ENCODE measurements at places on chromosomes 2 and 18. TPM values are rescaled to one million over a fixed set of nuclear protein-coding genes. Genes with fewer than 3 reads are reported as not detected.

GRCh38 chr18:13481820-13482617 lies 244.3 kb downstream of the FAM210A start:
- DNase-seq = no peak

CHRNG gene
- not detected for polyA plus RNA-seq

ANKRD30B gene
- not detected for polyA plus RNA-seq

GRCh38 chr2:21763501-21763900 lies 639.7 kb downstream of the TDRD15 start:
- no peak for DNase-seq

KRCC1 gene
- polyA plus RNA-seq = 28.0 TPM

PLCL1 gene
- polyA plus RNA-seq = 6.0 TPM

DNA sequence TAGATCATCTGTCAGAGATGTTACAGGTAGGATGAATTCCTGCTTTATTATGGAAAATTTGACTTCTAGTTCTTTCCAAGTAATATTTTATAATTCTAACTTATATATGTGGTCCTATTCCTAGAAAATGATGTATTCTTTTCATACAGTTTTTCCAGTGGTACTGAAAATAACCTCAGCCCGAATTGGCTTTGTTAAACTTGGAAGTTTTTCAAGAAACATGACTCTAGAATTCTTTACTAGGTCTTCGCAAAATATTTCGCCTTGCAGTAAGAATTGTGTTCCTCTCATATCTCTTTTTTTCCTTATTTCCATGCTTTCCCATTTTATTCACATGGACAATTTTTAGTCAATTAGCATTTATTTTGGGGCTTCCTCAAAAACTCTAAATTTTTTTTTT lies 60.5 kb downstream of the BMPR2 start:
- no peak for DNase-seq

ATP6V1B1 gene
- 0.27 TPM for polyA plus RNA-seq

AP1S3 gene
- polyA plus RNA-seq = 2.1 TPM

GRCh38 chr2:221924576-221924975 lies 352.5 kb upstream of the EPHA4 start:
- DNase-seq = no peak

TSPYL6 gene
- polyA plus RNA-seq = not detected

DNA sequence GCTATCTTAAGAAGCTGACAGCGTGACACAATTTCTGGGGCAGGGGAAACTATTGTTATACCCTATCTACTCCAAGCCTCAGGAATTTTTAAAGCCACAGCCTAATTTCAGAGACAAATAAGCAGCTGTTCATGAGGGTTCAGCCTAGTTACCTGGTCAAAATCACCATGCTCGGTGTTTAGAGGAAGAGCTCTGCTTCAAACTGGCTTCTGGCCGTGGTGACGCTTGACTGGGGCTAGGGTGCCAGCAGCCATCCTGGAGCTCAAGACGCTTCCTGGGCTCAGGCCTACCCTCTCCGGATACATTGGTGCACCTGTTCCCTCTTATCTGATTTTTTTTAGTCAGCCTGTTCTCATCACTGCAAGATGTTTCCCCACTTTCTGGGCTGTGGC lies 41.7 kb downstream of the FRZB start:
- no peak for DNase-seq

GRCh38 chr2:221573430-221574230 lies 1.5 kb upstream of the EPHA4 start:
- DNase-seq = peak; percentile 66

DNA sequence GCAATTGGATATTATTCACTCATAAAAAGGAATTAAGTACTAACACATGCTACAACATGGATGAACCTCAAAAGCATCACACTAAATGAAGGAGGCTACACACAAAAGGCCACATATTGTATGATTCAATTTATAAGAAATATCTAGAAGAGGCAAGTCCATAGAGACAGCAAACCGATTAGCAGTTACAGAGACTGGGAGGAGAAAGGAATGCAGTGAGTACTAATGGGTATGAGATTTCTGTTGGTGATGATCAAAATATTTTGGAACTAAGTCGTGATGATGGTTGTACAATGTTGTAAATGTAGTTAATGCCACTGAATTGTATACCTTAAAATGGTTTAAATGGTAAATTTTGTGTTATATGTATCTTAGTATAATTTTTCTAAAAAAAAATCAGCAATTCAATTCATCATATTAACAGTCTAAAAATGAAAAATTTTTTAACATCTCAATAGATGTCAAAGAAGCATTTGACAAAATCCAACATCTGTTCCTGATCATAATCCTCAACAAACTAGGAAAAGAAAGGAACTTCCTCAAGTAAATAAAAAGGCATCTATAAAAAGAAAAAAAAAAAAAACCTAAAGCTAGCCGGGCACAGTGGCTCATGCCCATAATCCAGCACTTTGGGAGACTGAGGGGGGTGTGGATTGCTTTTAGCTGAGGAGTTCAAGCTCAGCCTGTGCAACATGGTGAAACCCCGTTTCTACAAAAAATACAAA lies 98.1 kb downstream of the TGIF1 start:
- no peak for DNase-seq

DSG4 gene
- not detected for polyA plus RNA-seq

GRCh38 chr18:36692371-36692770 lies 136.4 kb downstream of the TPGS2 start:
- DNase-seq = no peak

GPR45 gene
- not detected for polyA plus RNA-seq

OTOS gene
- polyA plus RNA-seq = not detected

DNA sequence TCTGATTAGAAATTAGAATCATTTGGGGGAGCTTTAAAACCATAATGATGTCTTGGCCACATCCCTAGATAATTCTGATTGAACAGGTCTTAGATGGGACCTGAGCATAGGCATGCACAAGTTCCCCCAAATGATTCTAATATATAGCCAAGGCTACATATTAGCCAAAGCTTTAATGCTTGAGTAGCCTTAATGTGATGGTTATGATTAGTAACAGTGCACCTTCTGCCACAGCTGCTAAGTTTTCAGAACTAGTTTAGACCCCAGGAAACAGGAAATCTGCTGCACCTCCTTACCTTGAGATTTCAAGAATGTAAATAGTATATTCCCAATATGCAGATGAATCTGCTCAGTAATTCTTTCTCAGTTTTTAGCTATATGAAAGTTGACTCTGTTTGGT lies 119.8 kb downstream of the PTPN4 start:
- no peak for DNase-seq

GRCh38 chr18:67525328-67526099 lies 9.0 kb upstream of the DSEL start:
- peak; percentile 57 for DNase-seq

GRCh38 chr18:5625076-5625475 lies 81.3 kb upstream of the EPB41L3 start:
- no peak for DNase-seq

GRCh38 chr2:25620077-25620476 lies 53.3 kb downstream of the DTNB start:
- no peak for DNase-seq

GRCh38 chr2:238713198-238713826 lies 134.6 kb upstream of the TWIST2 start:
- DNase-seq = no peak

DNA sequence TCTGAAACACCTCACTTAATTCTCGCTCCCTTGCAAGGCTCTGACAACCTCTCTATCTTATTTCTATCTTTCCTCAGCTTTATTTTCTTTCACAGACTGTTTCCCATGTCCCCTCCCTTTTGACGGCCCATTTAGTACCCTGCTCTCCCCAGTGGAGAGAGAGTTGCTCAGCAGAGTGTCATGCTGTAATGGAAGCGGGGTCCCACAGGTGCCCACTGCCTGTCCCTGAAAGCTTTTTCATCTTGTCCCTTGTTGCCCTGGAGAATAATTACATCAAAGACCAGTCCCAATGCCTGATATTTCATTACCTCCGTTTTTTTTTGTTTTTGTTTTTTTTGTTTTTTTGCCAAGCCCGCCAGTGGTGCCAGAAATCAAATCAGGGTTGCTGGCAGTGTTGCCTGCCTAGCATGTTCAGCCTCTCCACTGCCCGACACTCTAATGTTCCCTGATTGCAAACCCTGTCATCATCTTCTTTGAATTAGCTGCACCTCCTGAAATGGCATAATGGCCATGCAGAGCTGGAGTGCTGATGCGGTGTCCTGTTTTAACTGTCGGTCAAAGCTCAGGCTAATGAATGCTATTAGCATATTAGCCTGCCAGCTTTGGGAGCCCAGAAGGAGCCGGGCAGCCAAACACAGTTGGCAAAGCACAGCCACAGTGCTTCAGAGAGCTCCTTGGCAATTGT lies 71.2 kb upstream of the CAVIN2 start:
- no peak for DNase-seq

DNA sequence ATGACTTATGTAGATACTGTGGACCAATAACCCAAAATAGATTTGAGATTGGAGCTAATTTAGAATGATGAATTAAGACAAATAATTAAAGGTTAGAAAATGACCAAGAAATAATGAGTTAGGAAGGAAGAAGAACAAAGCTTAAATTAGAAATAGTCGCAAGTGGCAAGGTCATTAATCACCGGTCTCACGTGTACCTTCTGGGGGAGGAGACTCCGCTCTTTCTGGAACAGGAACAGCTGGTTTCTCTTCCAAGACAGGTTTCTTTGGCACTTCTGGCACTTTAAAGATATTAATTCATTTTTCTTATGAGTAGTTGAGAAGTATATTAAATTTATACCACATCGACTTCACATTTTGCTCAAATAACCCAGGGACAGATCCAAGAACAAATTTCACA lies 156.7 kb downstream of the TTN start:
- DNase-seq = no peak

DNA sequence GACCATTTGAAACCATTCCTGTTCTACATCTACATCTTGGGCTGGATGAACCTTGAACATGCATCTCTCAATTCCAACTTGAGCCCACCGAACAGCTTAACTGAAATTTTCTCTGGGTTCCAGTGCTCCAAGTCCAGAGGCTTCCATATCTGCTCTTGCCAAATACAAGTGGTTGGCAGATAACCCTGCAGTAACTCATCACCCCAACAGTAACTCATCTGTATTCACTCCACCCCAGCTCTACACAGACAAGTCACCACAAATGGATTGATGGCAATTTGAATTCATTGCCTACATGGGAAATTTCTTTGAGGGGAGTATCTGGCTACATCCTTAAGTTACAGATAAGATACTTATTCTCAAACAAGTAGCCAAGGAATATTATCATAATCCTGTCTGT lies 502.4 kb upstream of the TNP1 start:
- DNase-seq = no peak

DNA sequence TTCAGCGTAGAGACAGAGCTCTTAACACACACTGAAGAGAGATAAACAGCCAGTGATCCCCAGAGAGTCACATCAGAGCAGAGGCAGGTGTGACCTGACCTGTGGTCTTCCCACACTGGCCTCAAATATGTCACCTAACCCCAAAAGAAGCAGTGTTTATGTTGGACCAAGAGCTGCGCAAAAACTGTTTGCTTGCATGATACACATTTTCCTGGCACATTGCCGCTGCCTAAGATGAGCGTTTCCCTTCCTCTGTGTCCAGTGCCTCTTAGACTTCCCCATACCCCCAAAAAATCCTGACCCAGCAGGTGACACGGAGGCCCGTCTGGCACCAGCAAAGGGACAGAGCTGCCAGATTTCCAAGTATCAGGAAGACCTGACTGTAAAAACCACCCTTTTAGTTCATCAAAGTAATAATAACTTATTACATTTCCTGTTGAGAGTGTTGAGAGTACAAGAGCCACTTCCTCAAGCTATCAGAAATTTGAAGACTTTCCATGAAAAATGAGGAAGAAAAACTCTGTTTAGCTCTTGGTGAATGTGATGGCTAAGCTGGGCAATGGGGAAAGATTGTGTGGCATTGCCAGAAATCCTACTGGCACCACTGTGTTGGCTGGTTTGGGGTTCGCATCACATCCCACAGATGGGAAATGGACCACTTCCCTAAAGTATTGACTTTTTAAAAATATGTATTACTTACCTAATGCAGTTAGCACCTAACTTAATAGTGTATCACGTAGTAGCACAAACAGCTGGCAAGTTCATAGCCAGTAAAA lies 6.7 kb downstream of the TNFRSF11A start:
- DNase-seq = no peak

GRCh38 chr2:60468382-60469085 lies 84.9 kb downstream of the BCL11A start:
- DNase-seq = no peak

- no peak for DNase-seq
Measured at GRCh38 chr2:98637401-98638147, 29.2 kb downstream of the UNC50 start.

DNA sequence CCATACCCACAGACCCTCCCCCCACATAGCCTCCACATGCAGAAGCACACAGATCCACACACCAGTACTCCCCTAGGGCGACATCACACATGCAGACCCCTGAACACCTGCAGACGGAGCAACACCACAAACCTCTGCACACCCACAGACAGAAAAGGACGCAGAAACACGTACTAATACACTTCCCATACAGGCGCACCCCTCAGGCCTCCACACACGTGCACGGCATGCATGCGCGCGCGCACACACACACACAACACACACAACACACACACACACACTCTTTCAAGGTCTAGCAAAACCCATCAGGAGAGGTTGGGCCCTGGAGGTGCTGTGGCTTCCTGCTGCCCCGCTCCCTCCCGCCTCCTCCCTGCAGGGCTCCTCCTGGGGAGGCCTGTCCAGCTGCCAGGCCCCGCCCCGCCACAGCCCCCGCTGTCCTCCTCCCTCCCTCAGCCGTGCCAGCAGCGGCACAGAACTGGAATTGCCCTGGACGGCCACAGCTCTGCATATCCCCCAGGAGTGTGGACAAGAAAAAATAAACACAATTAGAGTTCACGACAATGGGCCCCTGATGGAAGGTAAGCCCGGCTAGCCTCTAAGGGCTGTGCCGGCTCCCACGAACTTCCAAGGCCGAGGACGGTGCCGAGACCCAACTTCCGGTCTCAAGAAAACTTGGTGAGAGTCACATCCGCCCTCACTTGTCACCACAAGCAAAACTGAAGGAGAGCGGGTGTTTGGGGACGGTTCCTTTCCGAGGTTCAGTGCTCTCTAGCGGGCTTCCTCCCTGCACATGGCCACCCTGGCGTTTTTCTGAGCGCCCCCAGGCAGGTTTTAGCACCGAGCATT lies 6.8 kb downstream of the ZFP36L2 start:
- peak; percentile 69 for DNase-seq

DNA sequence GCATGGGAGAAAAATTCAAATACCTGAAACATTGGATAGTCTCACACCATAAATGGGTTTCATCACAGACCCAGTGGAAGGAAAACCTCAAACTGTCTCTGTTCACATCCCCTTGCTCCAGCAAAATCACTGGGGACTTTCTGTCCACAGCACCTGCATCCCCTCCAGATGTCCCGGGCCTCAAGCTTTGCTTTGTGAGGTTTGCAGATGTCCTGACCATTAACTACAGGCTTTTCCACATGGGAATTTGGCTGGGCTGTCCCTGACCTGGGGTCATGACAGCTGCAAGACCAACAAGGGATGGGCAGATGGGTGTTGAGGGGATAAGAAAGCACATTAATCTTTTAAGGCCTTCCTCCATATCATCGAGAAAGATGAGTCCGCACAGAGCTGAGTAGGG lies 427.9 kb downstream of the TXNL1 start:
- no peak for DNase-seq

Measured in urinary bladder (tissue), 4 donors.